CD4-positive, alpha-beta T cell (primary cell): ENCODE measurements at places on chromosomes 13 and 19.

DNA sequence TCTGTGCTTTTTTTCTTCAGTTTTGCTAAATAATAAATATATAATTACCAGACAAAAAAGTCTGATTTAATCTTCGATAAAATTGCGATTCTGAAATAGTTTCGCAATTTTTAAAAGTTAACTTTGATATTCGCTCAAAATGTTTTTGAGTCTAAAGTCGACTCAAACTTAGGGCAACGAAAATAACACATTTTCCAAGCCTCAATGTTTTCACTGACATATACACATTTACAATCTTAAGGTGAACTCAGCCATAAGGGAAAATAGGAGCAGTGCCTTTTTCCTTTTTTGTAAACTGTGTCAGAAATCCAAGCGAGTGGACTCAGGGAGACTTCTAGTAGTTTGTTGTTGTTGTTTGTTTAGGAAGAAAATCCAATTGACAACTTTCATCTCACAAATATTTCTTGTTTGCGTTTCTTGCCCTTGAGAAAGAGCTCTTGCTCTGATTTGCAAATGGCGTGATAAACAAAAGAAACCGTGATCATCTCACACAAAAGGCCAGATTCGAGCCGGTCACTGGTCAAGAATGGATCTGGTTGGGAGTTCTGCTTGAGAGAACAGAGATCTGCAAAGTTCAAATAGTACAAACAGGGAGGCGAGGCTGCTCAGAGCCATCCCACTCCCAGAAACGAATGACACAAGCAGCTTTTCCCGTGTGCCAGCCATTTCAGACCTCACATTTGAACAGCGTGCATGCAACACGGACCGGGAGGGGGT is 2.1 kb downstream of the SOX21 start:
- H3K36me3 ChIP-seq: no peaks in the 10 kb centered on the region
- H3K27ac ChIP-seq: no peak overlapping the region

DNA sequence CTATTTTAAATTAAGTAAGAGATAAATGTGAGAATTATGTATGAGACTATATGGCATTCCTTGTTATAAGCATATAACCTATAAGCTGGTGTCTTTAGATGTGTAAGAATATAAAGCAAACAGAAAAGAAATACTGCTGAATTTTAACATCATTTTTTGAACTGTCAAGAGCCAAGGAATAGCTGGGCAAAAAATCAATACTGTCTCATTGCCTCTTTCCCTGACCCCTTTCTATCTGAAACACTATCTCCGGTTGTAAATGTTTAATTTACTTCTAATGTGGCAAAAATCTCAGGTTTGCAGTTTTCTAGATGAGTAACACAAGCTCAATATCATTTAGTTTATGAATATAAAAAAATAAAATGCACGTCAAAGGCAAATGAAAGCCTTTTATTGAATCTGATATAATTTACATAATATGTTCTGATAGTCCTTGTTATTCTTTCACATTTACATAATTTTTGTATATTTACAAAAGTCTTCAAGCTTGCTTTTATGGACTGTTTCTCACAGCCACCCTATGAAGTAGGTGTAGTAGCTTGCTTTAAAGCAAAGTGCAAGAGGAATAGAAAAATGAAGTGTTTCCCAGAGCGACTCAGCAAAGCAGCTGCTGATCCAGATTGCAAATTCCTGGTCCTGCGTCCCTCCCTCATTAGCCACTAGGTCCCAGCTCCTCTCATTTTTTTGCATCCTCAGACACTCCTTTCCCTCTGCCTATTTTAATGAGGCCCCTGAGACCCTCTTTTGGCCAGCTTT is 188.2 kb upstream of the RFC3 start:
- no peaks in the 10 kb centered on the region for H3K27me3 ChIP-seq
- no peak overlapping the region for H3K27ac ChIP-seq
- peaks cover 2% of the 10 kb centered on the region for H3K4me1 ChIP-seq
- no peaks in the 10 kb centered on the region for H3K36me3 ChIP-seq

DNA sequence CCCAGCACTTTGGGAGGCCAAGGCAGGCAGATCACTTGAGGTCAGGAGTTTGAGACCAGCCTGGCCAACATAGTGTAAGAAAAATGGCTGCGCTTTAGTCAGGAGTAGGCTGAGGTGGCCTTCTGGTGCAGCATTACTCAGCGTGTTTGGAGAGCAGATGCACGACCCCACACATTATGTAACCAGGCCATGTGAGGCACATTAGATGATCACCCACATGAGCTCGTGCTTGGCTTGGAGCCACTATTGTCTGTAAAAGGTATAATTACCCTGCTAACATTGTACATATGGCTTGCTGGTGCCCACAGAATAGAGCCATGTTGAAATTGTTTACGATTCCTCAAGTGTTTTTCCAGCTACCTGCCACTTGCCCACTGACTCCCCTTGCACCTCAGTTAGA is 24.0 kb upstream of the SCEL start:
- H3K4me1 ChIP-seq: no peaks in the 10 kb centered on the region
- H3K36me3 ChIP-seq: no peaks in the 10 kb centered on the region
- no peak for DNase-seq
- no peaks in the 10 kb centered on the region for H3K27me3 ChIP-seq
- H3K4me3 ChIP-seq: no peak overlapping the region

DNA sequence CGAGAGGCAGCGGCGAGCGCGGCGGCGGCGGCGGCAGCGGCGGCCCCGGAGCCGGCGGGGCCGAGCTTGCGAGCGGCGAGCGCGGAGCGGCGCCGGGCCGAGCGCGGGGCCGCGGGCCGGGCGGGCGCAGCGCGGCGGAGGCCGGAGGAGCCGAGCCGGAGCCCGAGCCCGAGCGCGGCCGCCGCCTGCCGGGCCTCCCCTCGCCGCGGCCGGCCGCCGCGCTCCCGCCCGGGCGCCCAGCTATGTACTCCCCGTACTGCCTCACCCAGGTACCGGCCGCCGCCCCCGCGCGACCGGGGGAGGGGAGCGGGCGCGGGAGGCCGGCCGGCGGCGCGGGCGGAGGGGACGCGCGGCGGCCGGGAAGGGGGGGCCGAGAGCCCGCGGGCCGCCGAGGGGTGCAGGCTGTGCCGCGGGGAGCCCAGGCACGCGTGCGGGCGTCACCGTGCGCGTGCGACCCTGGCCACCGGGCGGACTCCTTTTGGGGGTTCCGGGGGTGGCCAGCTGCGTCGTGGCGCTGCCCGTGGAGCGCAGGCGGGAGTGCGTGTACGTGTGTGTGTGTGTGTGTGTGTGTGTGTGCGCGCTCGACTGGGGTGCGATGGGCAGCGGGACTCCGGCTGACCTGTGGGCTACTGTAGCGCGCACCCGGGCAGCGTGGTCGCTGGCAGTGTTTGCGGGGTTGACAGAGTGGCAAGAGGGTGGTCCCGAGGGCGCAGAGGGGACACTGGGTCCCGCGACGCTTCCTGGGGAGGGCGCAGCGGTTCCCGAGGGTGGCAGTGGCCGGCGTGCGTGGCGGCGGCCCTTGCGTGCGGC is 526 bp downstream of the NFIX start:
- H3K27ac ChIP-seq: no peak overlapping the region
- peak overlapping the region; percentile 47 for H3K4me3 ChIP-seq
- DNase-seq: no peak
- no peaks in the 10 kb centered on the region for H3K36me3 ChIP-seq
- H3K4me1 ChIP-seq: peaks cover 15% of the 10 kb centered on the region

GRCh38 chr19:49145573-49146407 is 9.4 kb downstream of the HRC start:
- peaks cover 49% of the 10 kb centered on the region for H3K4me1 ChIP-seq
- H3K27me3 ChIP-seq: peaks cover 49% of the 10 kb centered on the region
- no peak overlapping the region for H3K27ac ChIP-seq
- DNase-seq: peak; percentile 71
- H3K36me3 ChIP-seq: no peaks in the 10 kb centered on the region

GRCh38 chr13:25417535-25417934 is 45.8 kb downstream of the ATP8A2 start:
- no peaks in the 10 kb centered on the region for H3K4me1 ChIP-seq
- H3K27me3 ChIP-seq: no peaks in the 10 kb centered on the region
- no peak overlapping the region for H3K27ac ChIP-seq
- DNase-seq: no peak
- H3K4me3 ChIP-seq: no peak overlapping the region
